ENCODE measurements at places on chromosomes 5 and 9.
A peak's percentile ranks its signal among the peaks of the same experiment; 100 is the strongest.

GRCh38 chr9:76266649-76267283 is 127.5 kb downstream of the RFK start:
- peak; percentile 6 for DNase-seq

GRCh38 chr9:26539867-26540493 is 352.6 kb downstream of the CAAP1 start:
- no peak for DNase-seq

DNA sequence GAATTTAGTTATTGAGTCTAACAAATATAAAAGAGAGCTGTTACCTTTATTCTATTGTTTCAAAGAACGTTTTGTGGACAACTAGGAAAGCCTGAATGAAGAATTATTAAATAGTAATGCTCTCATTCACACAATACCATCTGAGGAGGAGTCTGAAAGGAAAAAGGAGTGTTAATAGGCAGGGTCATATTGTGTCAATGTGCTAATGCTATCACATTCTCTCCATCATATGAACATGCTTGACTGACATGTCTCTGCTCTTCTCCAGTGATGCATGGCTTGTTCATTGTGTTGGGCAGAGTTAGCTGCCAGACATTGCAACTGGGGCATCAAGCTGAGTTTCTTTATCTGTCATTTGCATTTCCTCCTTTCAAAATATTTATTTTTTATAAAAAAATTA is 1578.0 kb downstream of the MAT2B start:
- no peak for DNase-seq

DNA sequence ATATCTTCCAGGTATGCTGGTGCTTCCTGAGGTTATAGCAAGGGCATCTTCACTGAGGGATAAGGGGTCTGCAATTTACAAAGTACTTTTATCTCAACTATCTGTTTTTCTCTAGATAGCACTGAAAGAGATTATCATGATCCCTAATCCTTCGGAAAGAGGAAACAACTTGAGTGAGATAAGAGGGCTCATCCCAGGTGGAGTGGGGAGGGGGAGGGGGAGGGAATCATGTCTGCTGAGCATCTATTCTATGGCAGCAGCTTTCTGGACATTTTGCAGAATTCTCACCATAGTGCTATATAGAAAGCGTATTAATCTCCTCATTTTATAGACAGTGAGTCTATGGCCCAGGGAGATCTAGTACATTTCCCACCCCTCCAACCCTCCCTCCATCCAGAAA is 5.9 kb downstream of the TNFSF15 start:
- DNase-seq: no peak

GRCh38 chr9:33458444-33458843 is 11.1 kb upstream of the AQP3 start:
- DNase-seq: no peak

- DNase-seq: no peak
Observed at GRCh38 chr9:99485459-99485858, 263.4 kb downstream of the SEC61B start.

DNA sequence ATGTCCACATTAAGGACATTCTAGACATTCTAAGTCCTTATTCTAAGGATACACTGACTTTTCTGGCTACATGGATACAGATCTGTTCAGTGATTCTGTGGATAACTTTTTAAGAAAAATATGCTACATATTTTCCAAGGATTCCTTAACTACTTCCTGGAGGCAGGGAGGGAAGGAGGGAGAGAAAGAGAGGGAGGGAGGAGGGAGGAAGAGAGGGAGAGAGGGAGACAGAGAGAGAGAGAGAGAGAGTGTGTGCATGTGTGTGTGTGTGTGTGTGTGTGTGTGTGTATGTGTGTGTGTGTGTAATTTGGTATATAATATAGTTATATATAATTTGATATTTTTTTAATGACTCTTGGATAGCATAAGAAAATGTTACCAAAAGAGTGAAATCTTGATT is 109.8 kb downstream of the TLE4 start:
- DNase-seq: no peak

DNA sequence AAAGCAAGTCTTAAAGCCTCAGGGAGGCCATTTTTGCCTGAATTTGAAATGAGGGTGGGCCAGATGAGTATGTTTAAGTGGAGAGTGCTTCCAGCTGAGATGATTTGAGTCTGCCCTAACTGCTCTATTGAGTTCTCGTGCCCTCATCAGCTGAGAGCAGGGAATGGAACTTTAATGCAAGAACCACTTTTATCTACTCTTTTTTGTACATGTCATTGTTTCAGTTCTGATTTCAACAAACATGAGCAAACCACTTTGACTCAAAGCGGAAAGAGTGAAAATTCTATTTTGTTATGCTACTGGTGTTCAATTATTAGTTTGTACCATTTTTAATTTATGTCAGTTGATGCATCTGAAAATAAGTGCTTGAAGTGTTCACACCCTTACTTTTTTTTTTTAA is 35.8 kb downstream of the DCAF10 start:
- DNase-seq: no peak

GRCh38 chr5:38101897-38102296 is 156.5 kb upstream of the EGFLAM start:
- DNase-seq: no peak

- DNase-seq: no peak
Observed at GRCh38 chr5:146516151-146516475, at the start of gene GPR151. TSS of gene GPR151 (minus strand) at chr5:146516190. CDS start at chr5:146516113, 77 bp downstream.

- DNase-seq: no peak
Observed at GRCh38 chr5:122864400-122864799, 19.0 kb downstream of the SNX24 start.

GRCh38 chr9:114131808-114132549 is 23.4 kb upstream of the COL27A1 start:
- DNase-seq: no peak

- DNase-seq: no peak
Observed at GRCh38 chr5:118009741-118010297, 978.5 kb downstream of the DTWD2 start.

DNA sequence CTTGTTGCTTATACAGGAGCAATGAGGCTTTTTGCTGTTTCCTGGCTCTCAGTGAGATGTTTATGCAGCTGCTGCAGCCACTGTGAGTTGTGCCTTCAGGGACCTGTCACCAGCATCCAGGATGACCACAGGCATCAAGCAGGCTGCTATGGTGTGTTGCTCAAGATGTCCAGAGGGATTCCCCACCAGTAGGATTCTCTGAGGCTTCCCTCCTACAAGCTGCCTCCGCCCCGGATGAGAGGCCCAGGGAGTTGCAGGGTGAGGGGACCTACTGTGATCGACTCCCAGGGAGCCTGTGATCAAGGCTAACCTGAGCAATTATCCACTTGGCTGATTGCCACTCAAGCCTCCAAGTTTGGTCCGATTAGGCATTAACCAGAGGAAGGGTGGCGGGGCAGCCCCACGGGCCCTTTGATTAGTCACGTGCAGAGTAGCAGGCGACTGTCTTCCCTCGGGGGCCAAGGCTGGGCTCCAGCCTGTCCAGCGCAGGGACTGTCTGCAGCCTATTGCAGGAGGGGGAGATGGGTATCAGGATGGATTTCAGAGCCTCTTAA is 1.8 kb upstream of the FAT2 start:
- no peak for DNase-seq

- no peak for DNase-seq
Observed at GRCh38 chr9:104144336-104144735, 50.2 kb downstream of the SMC2 start.

- no peak for DNase-seq
Observed at GRCh38 chr9:69768716-69769115, 8.9 kb upstream of the PTAR1 start.

DNA sequence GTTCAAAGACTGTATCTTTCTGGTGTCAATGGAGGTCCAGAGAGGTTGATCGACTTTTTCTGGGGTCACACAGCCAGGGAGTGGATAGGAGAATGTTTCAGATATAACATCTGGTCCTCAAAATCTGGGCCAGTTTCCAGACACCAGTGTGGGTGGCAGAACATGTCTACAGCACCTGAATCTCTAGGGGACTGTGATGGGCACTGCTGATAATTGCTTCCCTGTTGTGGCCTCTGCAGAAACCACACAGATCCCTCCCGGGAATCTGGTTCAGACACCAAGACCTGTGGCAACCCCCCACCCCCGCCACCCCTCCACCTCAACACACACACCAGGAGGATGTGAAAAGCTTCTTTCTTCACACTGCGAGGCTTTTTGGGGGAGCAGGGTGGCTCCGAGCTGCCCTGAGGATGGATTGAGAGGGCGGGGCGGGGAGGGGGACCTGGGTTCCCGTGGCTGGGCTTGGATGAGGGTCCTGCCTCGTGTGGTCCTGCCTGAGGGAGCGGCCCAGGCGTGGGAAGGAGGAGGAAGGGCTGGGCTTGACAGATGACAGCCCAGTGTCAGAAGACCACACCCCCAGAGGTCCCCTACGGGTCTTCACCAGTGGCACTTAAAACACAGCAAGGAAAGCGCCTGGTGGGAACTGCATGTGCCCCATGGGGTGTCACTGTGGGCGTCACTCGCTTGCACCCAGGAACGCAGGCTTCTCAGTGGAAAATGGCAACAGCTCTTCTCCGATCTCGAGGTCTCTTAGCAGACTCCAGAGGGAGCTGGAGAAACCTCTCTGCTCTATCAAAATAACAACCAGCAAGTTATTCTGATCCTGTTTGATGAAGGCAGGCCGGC is 55.2 kb downstream of the TRIP13 start:
- DNase-seq: no peak

- DNase-seq: peak; percentile 4
Observed at GRCh38 chr5:142627383-142628217, 58.3 kb downstream of the FGF1 start.

- DNase-seq: no peak
Observed at GRCh38 chr5:156949424-156949823, 13.6 kb downstream of the TIMD4 start.

DNA sequence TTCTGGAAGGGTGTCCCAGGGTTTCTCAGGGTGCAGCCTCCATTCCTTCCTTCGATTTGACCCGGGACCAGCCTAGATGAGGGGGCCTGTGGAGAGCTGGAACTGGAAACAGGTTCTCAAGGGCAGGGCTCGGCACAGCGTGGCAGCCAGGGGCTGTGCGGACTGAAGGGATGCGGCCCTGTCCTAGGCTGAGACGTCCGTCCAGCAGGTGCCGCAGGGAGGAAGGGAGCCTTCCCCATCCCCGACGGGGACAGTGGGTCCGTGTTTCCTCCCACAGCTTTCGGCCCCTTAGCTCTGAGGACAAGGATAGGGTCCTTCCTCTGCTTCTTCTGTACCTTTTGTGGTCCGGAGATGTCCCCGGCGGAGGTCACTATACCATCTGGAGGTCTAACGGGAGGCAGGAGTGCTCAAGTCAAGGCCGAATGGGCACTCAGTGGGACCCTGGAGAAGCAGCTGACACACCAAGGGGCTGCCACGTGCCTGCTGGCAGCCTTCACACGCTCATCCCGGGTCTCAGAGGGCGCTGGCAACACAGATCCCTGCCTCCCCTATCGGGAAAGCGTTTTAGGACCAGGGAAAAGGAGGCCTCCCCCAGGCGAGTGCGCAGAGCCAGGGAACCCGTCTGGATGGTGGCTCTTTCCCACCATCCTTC is 49.9 kb downstream of the USP20 start:
- peak; percentile 51 for DNase-seq

DNA sequence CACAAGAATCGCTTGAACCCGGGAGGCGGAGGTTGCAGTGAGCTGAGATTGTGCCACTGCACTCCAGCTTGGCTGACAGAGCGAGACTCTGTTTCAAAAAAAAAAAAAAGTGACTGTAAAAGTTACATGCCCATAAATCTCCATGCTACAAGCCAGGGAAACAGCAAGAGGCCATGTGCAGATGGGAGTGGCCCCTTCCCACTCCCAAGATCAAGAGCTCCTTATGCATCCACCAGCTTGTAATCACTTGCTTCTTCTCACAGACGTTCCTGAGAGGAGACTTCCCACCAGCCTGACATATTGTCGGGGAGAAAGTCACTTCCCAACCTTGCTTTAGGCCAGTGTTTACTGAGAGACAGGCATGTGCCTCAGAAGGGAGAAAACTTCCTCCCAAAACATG is 45.6 kb upstream of the N4BP3 start:
- no peak for DNase-seq
